ENCODE measurements at places on chromosomes 2 and 18.

- no peak for DNase-seq
Measured at GRCh38 chr2:106095478-106096298, 98.4 kb downstream of the UXS1 start.

DNA sequence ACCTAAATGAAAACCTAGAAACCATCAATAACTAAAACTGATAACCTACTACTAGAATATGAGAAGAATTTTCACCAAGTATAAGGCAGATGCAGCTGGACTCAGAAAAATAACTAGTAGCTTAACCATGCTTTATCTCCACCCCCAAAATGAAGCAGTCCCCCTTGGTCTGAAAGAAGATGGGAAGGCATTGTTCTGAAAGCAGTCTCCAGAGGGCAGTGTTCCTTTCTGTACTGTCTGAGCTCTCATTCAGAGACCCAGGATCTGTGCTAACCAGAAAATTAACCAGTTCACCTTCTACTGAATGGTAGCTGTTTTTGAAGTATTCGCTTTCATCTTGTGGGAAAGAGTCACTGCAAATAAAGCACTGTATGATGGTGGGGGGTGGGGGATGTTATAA is 273.0 kb downstream of the PDE11A start:
- DNase-seq: no peak

DNA sequence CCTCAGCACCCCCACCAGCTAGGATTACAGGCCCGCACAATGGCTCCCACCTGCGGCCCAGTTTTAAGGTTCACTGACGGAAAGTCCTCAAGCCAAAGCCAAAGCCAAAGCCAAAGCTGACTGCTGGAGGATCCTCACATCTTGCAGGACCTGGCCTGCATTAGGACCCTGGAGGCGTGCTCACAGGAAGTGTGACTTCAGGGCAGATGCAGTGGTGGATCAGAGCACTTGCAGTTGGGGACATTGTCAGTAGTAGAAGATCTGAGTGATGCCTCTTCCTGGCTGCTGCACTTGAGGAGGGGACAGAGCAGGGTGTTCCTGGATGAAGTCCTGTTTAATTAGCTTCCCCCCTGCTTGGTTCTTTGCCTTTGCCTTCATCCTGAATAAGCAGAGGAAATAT is 69.0 kb upstream of the ALPP start:
- no peak for DNase-seq

DNA sequence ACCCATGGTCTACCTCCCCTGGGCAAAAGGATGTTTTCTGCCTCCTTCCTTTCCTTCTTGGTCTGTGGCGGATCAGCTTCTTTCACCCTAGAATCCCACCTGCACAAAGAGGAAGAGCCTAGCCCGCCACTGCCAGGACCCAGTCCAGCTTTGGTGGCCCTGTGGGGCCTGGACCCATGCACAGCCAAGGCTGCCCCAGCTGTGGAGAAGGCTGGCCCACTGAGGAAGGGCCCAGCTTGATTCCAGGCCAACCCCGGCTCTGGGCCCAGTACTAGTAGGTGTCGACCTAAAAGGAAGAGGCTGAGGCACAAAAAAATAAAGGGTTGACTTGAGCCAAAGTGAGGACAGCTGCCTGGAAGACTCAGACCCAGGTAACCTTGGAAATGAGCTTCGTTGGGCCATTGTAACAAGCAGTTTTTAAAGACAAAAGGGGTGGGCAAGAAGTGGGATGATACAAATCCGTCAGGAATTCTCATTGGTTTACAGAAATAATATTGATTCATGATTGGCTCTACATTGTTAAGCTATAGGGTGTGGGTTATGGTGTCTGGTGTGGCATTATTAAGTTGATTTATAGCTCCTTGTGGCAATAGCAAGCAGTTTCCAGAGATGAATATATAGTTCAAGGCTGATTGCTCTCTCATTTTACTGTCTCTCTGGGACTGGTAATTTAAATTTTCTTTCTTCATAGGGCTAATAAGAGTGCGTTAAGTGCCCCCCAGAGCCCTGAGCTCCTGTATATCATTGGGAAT is 29.8 kb upstream of the MAL start:
- DNase-seq: no peak

GRCh38 chr18:13612196-13612997 is 114.0 kb downstream of the FAM210A start:
- DNase-seq: peak; percentile 36

GRCh38 chr2:188668017-188668680 is 306.0 kb upstream of the COL3A1 start:
- DNase-seq: no peak
